ENCODE measurements at places on chromosomes 3 and 15.

- DNase-seq = no peak
These were observed 21.8 kb upstream of the KLHL6 start for GRCh38 chr3:183577346-183577745.

DNA sequence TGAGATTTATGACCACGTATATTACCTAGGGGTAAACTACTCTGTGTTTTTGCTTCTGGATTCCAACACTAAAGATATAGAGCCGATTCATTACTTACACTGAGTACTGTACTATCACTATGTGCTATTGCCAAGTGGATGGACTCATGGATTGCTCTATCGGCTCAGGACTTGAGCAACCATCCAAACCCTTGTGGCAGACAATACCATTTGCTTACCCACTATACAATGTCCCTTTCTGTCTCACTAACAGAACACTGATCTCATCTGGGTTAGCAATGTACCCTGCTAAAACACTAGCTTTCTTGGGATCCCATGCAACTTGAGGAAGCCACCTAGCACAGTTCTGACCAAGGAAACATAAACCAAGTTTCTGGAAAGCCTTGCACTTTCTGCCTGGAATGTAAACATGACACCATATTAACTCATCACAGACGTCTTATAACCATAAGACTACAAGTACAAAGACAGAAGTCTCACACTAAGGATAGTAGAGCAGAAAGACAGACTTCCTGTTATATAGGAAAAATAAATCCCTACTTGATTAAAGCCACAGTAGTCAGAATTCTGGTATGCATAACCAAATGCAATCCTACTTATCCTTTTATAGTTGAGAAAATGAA, 38.6 kb downstream of the HACD2 start:
- DNase-seq = no peak

DNA sequence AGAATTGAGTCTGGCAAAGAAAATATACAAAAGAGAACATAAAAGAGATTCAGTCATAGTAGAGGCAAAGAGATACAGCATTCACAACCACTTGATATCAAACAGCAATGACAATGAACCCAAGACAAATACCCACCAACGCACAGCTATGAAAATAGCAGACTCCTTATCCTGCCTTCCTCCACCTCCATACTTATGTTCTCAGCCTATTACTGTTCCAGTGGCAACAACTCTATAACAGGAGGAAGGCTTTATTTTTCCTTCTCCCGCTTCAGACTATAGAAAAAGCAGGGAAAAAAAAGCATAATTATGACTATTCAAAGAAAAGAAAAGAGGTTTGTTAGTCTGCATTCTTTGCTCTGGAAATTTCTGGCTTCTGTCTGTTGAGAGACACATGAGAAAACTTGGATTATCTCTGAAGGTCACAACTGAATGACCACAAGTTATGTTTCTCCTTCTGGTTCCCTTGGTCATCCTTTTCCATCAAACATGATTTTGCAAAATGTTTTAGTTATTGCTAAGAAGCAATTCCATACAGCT, 81.2 kb upstream of the PLXND1 start:
- no peak for DNase-seq

DNA sequence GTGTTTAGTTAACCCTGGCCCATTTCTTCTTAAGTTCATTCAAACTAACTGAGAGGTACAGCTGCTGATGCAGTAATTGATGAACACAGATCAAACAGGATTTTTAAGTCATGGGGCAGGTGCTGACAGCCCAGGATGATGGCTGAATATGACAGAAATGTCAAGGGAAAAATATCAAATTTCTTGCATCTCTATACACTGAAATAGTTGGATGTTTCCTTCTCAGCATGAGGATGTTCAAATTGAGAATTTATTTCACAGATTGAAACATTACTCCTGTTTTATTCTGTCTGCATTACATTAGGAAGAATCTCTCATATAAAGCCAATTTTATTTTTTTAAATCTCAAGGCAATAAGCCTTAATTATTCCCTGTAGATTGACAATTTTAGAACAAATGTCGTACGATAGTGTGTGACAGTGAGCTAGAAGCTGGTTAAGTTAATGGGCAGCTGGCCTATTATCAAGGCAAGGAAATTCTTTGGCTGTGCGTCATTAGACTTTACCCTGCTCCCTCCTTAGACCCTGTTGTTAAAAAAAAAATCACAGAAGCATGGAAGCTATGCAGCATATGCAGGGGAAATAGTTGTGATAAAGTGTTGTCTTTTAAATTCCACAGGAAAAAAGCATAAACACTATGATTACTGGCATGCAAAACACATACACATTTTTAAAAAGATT, 183.8 kb upstream of the KCNMB2 start:
- DNase-seq = no peak
